ENCODE measurements at places on chromosomes 1 and 21. TPM values are rescaled to one million over a fixed set of nuclear protein-coding genes. Genes with fewer than 3 reads are reported as not detected.

GRCh38 chr1:229819091-229819490, 193.0 kb downstream of the URB2 start:
- H3K36me3 ChIP-seq = no peaks in the 10 kb centered on the region
- H3K4me3 ChIP-seq = no peak overlapping the region
- H3K27me3 ChIP-seq = no peaks in the 10 kb centered on the region
- DNase-seq = no peak
- no peak overlapping the region for H3K27ac ChIP-seq

- H3K4me3 ChIP-seq = no peak overlapping the region
- H3K27ac ChIP-seq = peak overlapping the region; percentile 3
- H3K36me3 ChIP-seq = no peaks in the 10 kb centered on the region
- H3K4me1 ChIP-seq = peaks cover 23% of the 10 kb centered on the region
- DNase-seq = peak; percentile 27
Observed at GRCh38 chr1:180311011-180311730, 81.1 kb downstream of the LHX4 start.

DNA sequence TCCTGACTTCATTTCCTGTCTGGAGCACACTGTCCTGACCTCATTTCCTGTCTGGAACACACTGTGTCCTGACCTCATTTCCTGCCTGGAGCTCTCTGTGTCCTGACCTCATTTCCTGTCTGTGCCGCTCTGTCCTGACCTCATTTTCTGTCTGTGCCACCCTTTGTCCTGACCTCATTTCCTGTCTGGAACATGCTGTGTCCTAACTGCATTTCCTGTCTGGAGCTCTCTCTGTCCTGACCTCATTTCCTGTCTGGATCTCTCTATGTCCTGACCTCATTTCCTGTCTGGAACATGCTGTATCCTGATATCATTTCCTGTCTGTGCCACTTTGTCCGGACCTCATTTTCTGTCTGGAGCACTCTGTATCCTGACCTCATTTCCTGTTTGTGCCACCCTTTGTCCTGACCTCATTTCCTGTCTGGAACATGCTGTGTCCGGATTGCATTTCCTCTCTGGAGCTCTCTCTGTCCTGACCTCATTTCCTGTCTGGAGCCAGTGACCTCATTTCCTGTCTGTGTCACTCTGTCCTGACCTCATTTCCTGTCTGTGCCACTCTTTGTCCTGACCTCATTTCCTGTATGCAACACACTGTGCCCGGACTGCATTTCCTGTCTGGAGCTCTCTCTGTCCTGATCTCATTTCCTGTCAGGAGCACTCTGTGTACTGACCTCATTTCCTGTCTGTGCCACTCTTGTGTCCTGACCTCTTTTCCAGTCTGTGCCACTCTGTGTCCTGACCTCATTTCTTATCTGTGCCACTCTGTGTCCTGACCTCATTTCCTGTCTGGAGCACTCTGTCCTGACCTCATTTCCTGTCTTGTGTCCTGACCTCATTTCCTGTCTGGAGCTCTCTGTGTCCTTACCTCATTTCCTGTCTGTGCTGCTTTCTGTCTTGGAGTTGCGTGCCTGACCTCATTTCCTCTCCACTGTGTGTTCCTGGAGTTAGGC, 27.6 kb downstream of the SKI start:
- peaks cover 14% of the 10 kb centered on the region for H3K36me3 ChIP-seq
- no peak overlapping the region for H3K4me3 ChIP-seq
- no peaks in the 10 kb centered on the region for H3K27me3 ChIP-seq
- H3K27ac ChIP-seq = peak overlapping the region; percentile 83

DNA sequence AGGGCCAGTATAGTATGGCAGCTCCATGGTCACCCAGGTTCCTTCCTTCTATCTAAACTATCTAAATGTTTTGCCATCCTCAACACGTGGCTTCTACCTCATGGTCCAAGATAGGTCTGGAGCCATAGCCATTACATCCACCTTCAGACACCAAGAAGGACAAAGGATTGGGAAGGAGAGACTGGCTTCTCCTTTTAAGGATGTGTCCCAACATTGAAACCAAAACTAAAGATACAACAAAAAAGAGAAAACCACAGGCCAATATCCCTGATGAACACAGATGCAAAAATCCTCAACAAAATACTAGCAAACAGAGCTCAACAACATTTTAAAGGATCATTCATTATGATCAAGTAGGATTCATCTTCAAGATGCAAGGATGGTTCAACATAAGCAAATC, 24.8 kb downstream of the HSD11B1 start:
- no peaks in the 10 kb centered on the region for H3K36me3 ChIP-seq
- H3K4me3 ChIP-seq = no peak overlapping the region
- H3K27me3 ChIP-seq = peaks cover 2% of the 10 kb centered on the region
- DNase-seq = no peak
- H3K27ac ChIP-seq = no peak overlapping the region

DNA sequence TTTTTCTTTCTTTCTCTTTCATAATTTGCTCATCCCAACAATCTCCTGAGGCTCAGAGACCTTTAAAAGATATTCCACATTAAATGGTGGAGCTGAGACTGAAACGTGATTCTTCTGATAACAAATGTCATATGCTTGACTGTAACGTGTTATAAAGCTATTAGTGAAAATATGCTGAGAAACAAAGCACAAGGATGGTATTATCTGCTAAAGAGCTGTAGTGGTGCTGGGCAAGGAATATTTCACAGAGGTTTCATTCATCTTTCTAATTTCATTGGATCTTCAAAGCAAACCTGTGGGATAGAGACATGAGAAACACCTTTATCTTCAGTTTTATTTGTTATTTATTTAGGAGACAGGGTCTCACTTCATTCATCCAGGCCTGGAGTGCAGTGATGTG, 98.1 kb upstream of the WLS start:
- no peak overlapping the region for H3K27ac ChIP-seq
- no peaks in the 10 kb centered on the region for H3K27me3 ChIP-seq
- H3K4me1 ChIP-seq = peaks cover 25% of the 10 kb centered on the region
- H3K36me3 ChIP-seq = no peaks in the 10 kb centered on the region

DNA sequence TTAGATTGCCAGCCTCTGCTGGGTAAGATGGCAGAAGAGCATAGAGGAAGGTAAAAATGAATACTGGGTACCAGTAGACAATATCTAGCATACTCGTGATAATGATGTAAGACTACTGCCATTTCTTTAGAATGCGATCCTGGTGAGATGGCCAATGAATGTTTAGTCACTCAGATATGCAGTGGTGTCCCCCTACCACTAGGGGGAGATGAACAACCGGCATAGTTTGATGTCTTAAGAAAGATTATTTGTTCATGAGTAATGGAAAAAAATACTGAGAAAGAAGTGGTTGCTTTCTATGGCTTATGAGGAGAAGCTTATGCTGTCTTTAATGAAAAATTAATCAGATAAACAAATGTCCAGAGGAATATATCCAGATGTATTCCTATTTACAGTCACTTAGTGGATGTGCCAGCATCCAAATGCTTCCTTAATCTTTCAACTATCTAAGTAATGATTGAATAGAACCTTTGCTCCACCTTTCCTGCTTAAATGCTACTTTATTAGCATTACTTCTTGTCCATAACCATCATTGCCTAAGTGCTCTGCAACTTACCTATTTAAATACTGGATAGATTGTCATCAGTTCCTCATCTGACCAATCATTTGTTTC, 256.6 kb downstream of the ST6GALNAC3 start:
- DNase-seq = no peak
- no peaks in the 10 kb centered on the region for H3K4me1 ChIP-seq
- no peaks in the 10 kb centered on the region for H3K36me3 ChIP-seq
- H3K27me3 ChIP-seq = no peaks in the 10 kb centered on the region
- no peak overlapping the region for H3K4me3 ChIP-seq
- H3K27ac ChIP-seq = no peak overlapping the region

GRCh38 chr1:228299211-228299610, 91.4 kb downstream of the OBSCN start:
- no peaks in the 10 kb centered on the region for H3K36me3 ChIP-seq
- DNase-seq = peak; percentile 23
- H3K4me1 ChIP-seq = no peaks in the 10 kb centered on the region
- H3K27ac ChIP-seq = no peak overlapping the region

- no peak overlapping the region for H3K4me3 ChIP-seq
- DNase-seq = no peak
- H3K36me3 ChIP-seq = no peaks in the 10 kb centered on the region
- peaks cover 25% of the 10 kb centered on the region for H3K27me3 ChIP-seq
- H3K27ac ChIP-seq = no peak overlapping the region
Observed at GRCh38 chr1:64472805-64473204, 2.9 kb downstream of the CACHD1 start.

GRCh38 chr1:114289306-114289705, 135.6 kb upstream of the SYT6 start:
- DNase-seq = no peak
- H3K4me3 ChIP-seq = no peak overlapping the region
- no peaks in the 10 kb centered on the region for H3K36me3 ChIP-seq
- H3K27ac ChIP-seq = no peak overlapping the region
- no peaks in the 10 kb centered on the region for H3K4me1 ChIP-seq

- peaks cover 9% of the 10 kb centered on the region for H3K4me1 ChIP-seq
- no peaks in the 10 kb centered on the region for H3K36me3 ChIP-seq
- no peak overlapping the region for H3K27ac ChIP-seq
- no peaks in the 10 kb centered on the region for H3K27me3 ChIP-seq
- DNase-seq = no peak
- H3K4me3 ChIP-seq = no peak overlapping the region
Observed at GRCh38 chr1:17199267-17200044, 5.5 kb upstream of the PADI1 start.

DNA sequence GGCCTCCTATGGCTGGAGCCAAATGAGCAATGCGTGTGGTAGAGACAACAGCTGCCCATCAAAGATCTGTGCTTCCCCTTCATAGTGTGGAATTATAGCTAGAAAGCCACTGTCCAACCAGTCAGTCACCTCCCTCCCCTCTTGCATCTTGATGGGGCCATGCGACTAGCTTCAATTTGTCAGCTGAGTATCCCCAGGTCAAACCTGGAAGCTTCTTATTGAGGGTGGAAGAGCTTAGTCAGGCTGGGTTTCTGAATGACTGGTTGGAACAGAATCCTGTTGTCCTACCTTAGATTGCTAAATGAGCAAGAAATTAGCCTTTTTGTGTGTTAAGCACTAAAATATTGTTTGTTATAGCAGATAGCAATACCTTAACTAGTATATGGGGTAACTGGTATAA, 625.4 kb downstream of the PTPRC start:
- no peaks in the 10 kb centered on the region for H3K4me1 ChIP-seq
- H3K4me3 ChIP-seq = no peak overlapping the region
- H3K27ac ChIP-seq = no peak overlapping the region
- no peak for DNase-seq
- no peaks in the 10 kb centered on the region for H3K36me3 ChIP-seq

DNA sequence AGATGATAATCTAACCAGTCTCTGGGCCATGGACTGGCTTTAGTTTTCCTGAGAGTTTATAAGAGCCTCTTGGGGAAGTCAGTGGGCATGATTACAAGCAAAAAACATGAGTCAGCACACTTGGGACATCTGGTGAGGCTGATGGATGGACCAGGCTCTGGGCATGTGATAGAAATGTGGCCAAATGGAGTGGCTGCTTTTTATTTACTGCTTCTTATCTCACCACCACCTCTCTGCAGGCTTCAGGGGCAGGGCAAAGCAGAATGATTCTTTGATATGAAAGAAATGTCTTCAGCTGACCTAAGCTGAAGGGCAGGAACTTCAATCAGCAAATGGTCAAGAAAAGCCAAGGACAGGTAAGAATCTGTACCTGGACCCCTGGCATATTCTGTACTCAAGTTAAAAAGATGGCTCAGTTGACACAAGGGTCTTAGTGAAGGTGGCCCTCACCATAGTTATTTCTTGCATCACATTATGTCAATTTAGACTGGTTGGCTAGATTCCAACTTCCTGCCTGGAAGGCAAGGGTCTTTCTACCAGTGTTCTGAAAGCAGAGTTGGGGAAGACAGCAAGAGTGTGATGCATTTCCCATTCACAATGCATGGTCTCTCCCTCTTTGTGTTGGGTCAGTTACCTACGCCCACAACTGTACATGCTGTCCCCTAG, 162.8 kb downstream of the FASLG start:
- DNase-seq = peak; percentile 37
- H3K4me1 ChIP-seq = peaks cover 40% of the 10 kb centered on the region
- peak overlapping the region; percentile 2 for H3K27ac ChIP-seq
- no peaks in the 10 kb centered on the region for H3K27me3 ChIP-seq
- H3K4me3 ChIP-seq = no peak overlapping the region

DNA sequence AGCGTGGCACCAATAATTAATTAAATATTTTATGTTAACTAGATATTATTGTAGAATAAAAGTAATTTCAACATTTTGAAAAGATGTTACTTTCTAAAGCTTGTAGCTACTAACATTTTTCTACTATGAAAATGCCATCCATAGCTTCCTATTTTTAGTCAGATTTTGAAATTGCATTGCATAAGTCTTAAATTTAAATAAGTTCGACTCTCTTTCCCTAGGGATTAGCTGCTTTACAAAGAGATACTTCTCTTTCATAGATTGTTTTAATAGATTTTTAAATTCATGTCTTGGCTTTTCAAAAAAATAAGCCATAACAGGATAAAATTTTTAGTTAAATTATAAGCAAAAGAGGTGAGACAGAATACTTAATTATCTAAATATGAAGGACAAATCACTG, 1279.6 kb downstream of the KCNT2 start:
- H3K4me3 ChIP-seq = no peak overlapping the region
- no peaks in the 10 kb centered on the region for H3K27me3 ChIP-seq
- DNase-seq = no peak
- no peaks in the 10 kb centered on the region for H3K4me1 ChIP-seq

- no peaks in the 10 kb centered on the region for H3K27me3 ChIP-seq
- H3K4me1 ChIP-seq = peaks cover 32% of the 10 kb centered on the region
- H3K36me3 ChIP-seq = peaks cover 42% of the 10 kb centered on the region
- no peak for DNase-seq
- H3K27ac ChIP-seq = no peak overlapping the region
Observed at GRCh38 chr1:109625176-109625575, 5.5 kb downstream of the AMPD2 start.

- peaks cover 28% of the 10 kb centered on the region for H3K27me3 ChIP-seq
- no peaks in the 10 kb centered on the region for H3K4me1 ChIP-seq
- H3K4me3 ChIP-seq = no peak overlapping the region
- DNase-seq = no peak
- H3K27ac ChIP-seq = no peak overlapping the region
Observed at GRCh38 chr1:2463396-2463795, 12.7 kb upstream of the PLCH2 start.

DNA sequence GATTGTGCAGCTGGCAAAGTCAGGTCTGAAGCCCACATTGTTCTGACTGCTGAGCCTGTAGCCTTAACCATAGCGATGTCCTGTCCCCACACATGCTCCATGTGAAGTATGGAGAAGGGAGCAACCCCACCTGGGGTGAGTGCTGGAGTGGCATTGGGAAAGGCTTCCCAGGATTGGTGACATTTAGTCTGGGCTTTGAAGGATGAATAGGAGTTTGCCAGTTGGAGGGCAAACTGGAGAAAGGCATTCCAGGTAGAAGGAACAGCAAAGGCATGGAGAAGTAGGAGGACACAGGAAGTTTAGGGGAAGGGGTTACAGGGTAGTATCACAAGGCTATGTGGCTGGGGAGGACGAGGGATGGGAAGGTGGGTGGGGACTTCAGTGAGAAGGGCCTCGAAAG, 7.3 kb upstream of the LDLRAP1 start:
- no peaks in the 10 kb centered on the region for H3K36me3 ChIP-seq
- no peak overlapping the region for H3K4me3 ChIP-seq
- H3K4me1 ChIP-seq = peaks cover 3% of the 10 kb centered on the region
- DNase-seq = peak; percentile 54

The ATP1A4 gene
- not detected for total RNA-seq

The ZBTB7B gene
- 23.5 TPM for total RNA-seq

The CYP4X1 gene
- 0.59 TPM for total RNA-seq

The KRTAP12-4 gene
- total RNA-seq = not detected

The SEMA6C gene
- 1.5 TPM for total RNA-seq

The PUM1 gene
- 69.5 TPM for total RNA-seq

The C1QC gene
- total RNA-seq = 2.2 TPM

The COL24A1 gene
- total RNA-seq = 1.8 TPM

The POU2F1 gene
- 11.6 TPM for total RNA-seq
